ENCODE measurements at places on chromosomes 2 and 18.

GRCh38 chr18:79210002-79210910 lies 141.1 kb downstream of the ATP9B start:
- no peak for DNase-seq

DNA sequence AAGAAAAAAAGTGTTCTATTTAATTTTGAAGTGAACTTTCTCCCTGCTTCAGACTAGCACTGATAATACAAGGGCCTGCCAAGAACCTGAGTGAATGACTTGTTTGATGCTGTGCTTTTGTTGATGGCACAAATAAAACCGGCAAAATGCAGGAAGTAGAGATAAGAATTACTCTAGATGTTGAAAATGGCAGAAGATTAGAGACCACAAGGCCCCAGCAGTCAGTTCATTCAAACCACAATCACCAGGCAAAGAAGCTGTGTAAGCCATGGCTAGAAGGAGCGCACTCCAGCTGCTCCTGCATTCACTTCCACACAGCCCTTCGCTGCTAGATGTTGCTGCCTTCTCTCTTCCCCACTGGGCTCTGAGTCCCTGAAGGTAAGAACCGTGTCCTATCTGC lies 297.1 kb downstream of the AGPS start:
- no peak for DNase-seq

DNA sequence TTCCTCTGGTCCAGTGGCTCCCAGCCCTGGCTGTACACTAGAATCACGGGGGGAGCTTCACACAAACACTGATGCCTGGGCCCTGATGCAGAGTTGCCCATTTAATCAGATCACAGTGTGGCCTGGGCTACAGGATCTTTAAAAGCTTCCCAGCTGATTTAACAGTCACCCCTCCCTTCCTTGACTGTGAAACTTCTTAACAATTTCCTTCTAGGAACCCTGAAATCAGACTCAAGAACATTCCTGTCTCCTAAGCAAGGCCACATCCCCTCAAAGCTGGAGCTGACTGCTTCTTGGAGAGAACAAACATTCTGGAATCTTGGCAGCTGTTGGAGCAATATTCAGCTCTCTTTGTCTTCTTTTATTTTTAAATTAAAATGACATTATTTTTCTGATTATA lies 88.7 kb downstream of the ADD2 start:
- DNase-seq = no peak

DNA sequence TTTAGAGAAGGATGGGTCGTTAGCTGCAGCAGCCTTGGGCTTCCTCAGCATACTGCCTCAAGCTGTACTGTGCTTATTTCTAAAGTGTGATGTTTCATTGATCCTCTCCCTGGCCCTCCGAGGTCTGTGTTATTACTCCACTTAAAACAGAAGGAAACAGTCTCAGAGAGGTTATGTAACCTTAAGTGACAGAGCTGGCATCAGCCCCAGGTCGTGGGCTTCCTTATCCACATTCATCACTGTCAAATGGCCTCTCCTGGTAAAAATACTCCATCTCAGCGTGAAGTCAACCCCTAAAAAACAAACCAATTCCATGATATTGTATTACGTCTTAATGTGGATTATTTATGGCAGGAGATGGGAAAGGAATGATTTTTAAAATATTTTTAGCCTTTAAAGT lies 153.3 kb upstream of the NOSTRIN start:
- DNase-seq = no peak

GRCh38 chr2:165601928-165602521 lies 132.5 kb downstream of the CSRNP3 start:
- DNase-seq = no peak

DNA sequence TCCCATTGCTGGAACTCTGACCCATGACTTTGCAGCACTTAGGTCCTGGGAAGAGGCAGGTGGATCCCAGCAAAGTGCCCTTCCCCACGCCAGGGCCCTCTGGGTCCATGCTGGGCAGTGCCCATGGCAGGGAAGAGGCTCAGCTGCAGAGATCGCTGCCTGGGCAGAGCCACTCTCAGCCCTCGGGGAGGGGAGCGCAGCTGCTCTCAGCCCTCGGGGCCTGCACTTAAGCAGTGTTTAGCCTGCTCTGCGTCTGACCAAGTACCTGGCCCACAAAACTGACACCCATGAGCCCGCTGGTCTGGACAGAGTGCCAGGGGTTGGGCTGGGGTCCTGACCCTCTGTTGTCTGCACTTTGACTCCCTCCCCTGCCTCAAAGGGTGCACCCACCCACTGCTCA lies 46.3 kb downstream of the AQP12A start:
- DNase-seq = no peak

DNA sequence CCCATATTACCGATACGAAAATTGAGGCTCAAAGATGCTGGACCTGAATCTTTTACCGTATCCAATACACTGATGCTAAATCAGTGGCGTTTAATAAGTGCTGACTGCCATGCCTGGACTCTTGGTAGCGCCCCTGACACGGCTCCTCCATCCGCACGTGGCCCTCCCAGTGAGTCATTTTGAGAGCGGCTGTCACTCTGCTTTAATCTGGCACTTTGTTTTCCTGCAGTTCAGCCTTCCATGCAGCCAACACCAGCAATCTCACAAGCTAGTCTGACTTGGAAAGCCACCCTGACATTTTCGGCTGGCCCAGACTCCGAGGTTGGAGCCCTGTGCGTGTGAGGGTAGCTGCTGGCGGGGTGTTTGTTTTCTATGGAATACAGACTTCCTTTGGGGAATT lies 155.1 kb upstream of the LMAN1 start:
- no peak for DNase-seq

DNA sequence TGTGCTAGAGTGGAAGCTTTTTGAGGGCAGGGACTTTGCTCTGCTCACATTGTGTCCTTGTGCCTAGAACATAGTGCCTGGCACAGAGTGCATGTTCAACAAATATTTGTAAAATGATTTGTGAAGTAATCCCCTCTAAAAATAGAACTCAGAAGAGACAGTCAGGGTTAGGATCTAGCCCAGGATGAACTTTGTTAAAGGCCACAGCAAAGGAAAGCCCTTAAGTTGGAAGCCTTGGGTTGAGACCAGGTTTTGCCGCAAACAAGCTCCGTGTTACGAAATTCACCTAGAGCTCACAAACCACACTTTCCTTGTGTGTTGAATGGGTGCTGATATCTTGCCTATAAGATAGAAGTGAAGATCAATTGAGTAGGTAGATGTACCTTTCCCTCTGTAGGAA lies 84.2 kb downstream of the SETBP1 start:
- DNase-seq = no peak

DNA sequence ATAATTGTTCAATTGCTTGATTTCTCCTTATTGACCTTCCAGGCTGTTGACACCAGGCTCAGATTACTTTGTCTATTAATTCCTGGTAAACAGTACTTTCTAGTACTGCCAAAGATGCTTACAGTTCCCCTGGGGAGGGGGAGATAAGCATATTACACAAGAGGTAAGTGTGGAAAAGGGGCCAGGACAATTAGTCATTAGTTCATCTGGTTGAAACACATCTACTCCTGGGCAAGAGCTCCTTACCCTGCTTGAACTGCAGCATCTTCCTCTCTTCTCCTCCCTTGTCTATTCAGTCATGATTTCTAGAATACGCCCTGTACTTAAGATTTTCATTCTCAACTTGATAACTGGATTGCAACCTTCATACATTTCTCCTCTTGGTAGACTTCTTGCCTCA lies 10.4 kb upstream of the SPATS2L start:
- no peak for DNase-seq

DNA sequence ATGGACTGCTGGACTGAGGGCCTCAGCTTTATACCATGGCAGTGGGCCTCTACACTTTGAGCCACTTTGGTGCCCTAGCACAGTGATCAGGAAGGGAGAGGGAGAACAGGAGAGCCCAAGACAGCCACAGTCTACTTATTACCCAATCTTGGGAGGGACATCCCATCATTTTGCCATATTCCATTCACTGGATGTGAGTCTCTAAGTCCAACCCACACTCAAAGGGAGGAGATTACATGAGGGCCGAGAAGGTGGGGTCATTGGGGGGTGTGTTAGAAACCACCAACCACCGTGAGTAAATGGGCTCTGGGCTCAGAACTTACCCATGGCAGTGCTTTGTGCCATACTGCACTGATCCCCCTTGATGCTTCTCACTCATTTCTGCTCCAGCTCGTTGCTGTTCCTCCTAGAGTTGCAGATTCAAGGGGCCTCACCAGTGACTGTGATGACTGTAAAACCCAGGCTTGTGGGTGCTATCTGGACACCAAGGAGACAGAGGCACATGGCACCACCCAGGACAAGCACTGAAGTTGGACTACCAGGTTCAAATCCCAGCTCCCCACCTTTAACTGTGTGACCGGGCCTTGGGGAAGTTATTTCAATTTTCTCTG lies 97.6 kb upstream of the RAB6C start:
- DNase-seq = no peak

- DNase-seq = no peak
Observed at GRCh38 chr18:46301571-46301970, 197.4 kb downstream of the HAUS1 start.

GRCh38 chr2:217465100-217465499 lies 537.7 kb downstream of the TNS1 start:
- no peak for DNase-seq

DNA sequence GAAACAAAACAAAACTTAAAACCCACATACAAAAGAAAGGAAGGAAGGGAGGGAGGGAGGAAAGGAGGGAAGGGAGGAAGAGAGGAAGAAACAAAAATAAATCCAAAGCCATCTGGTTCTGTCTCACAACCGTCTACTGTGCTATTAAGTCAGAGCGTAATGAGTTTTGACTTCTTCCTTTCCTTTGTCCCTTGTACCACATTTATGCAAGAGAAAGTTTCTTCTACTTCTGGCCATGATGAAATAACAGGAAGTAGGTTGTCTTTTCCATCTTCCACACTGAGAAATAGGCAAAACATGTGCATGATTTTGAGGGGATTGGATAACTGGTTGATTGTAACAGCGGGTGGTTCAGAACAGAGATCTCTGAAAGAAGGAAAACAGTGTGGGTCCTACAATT lies 121.4 kb downstream of the CTAGE1 start:
- no peak for DNase-seq

DNA sequence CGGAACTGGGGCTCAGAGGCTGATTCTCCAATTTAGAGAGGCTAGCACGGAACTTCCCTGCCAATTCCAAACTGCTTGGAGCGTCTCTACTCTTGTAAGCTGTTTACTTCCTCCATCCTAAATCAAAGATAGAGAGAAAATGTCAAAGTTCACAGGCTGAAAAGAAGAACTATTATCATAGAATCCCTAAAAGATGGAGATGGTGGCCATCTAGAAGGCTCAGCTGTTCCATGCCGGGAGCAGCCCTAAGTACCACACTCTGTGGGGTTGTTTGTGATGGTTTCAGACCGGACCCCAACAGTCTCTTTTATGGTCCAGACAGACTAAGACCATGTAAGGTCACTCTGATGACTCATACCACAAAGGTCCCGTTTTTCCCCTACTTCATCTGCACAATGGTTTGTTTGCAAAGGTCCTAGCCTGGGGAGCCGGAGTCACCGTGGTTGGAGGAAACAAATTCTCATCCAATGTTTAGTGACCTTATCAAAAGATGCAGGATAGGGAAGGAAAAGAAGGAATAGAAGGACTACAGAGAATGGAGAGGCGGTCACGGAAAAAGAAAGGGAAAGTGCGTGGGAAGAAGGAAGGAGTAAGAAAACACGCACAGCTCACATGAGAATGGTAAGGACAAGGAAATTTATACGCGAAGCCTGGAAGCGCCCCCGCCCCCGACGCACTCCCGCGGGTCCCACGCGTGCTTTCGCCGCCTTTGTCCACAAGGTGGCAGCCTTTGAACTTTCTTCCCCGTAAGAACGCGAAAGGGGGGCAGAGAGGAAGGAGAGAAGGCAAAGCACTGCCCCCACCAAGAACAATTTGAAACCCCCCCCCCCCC lies 453 bp upstream of the ANTXR1 start:
- no peak for DNase-seq

DNA sequence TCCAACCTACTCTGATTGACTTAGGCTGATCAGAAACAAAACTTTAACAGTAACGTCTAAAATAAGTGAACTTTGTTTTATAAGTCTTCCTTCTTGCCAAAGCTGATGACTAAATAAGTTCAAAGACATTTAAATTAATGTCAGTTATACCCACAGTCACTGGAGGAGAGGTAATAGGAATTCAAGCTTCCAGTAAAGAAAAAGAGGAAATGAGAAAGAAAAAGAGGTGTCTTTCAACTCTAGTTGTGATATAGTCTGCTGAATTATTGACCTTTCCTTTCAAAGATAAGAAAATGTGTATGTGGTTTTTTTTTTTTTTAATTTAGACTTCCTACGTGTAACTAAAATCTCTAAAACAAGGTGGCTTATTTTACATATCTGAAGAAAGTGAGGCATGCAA lies 191.5 kb downstream of the SLC8A1 start:
- no peak for DNase-seq

GRCh38 chr2:226659410-226659809 lies 140.2 kb downstream of the IRS1 start:
- no peak for DNase-seq
